ENCODE measurements at places on chromosomes 4 and X.

- DNase-seq, result no peak
Measured at GRCh38 chr4:120445186-120445585, 378.5 kb upstream of the MAD2L1 start.

- no peak for DNase-seq
Measured at GRCh38 chr4:65023081-65023480, 613.8 kb upstream of the TECRL start.

GRCh38 chrX:23720117-23720677 is 22.9 kb downstream of the ACOT9 start:
- no peak for DNase-seq

GRCh38 chrX:96615448-96615847 is 69.2 kb upstream of the DIAPH2 start:
- no peak for DNase-seq

GRCh38 chrX:131063613-131064012 is 5.5 kb downstream of the ARHGAP36 start:
- DNase-seq, result no peak

DNA sequence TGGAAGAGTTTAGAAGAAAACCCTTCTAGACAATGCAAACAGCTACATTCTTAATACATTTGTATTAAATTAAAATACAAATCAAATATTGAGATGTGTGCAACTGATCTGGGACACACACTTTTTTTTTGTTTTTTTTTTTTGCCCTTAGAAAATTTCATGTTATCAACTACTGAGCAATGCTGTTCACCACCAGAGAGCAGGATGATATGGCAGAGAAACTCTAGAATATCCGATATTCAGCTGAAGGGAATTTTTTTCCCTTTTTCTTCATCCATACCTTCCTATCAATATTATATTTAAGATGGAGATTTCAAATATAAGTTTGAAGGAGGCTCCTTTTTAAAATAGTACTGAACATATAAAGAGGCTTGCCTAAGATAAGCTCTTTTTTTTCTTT is 1.0 kb downstream of the NDST3 start:
- no peak for DNase-seq

DNA sequence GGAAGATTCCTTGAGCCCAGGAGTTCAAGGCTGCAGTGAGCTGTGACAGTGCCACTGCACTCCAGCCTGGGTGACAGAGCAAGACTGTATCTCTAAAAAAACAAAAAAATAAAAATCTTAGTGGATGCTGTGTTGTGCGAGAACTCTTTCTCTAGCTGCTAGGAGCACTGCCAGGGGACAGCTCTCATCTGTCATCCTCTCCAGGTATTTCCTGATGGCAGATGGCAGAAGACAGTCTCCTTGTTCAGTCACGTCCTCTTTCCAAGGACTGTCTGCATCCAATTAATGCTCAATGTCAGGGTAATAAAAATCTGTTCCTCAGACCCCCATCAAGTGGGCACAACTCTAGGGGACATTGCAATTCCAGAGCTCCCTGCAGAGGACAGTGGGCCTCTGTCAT is 29.2 kb downstream of the PPM1K start:
- no peak for DNase-seq

DNA sequence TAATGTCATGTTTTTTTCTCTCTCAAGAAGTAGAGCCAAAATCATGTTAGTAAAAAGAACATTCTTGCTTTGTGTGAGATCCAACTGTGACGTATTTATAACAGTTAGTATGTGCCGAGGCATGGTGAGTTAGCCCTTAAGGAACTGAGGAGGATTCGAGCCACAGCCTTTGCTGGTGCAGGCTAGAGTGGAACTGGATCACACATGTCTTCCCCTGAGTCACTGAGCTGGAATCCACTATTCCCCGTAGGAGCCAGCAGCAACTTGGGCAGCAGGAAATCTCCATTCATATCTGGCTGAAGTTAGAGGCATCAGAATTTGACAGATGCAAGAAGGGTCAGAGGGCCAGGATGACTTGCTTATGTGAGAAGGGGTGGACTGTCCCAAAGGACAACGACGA is 144.6 kb upstream of the KIT start:
- no peak for DNase-seq

DNA sequence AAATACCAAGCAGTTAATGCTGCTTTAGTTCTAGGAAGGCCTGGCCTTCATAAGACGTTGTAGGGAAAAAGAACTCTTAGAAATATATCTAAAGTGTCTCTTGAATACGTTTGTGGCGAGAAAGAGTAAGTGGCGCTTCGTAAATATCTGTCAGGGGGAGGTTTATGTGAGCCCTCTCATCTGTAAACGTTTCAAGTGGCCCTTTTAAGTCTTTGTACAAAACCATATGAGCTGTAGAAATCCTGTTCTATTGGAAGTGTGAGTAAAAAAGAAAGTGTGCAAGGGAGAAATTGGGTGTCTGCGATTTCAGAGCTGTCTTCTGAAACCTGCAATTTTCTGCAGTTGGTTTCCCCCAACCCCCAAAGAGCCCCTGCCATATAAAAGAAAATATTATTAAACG is 8.6 kb upstream of the INTU start:
- DNase-seq, result no peak

GRCh38 chrX:67893931-67894330 is 350.1 kb downstream of the AR start:
- no peak for DNase-seq

- DNase-seq, result no peak
Measured at GRCh38 chrX:46376246-46376885, 168.9 kb downstream of the ZNF674 start.
